CD4-positive, alpha-beta T cell treated with Interleukin-17A for 4 hours (primary cell): ENCODE measurements at places on chromosomes 5 and 9.

DNA sequence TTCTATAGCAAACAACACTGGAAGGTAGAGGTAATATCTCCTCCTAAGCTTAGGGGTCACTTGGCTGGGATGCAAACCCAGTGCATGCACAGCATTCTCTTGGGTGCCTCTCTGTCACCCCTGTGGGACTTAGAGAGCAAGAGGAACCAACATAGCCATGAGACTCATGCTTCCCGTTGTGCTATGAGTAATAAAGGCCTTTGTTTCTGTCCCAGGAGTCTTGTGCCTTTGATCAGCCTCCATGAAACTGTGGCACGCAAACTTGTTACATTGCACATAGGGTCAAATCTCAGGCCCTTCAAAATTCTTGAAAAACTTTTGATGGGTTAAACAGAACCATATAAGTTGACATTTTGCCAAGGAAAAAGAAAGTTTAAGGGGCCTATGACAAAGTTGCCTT lies 272.8 kb downstream of the TAF11L14 start:
- no peak for DNase-seq

- DNase-seq: no peak
Observed at GRCh38 chr5:173715607-173716006, 99.2 kb upstream of the BOD1 start.

DNA sequence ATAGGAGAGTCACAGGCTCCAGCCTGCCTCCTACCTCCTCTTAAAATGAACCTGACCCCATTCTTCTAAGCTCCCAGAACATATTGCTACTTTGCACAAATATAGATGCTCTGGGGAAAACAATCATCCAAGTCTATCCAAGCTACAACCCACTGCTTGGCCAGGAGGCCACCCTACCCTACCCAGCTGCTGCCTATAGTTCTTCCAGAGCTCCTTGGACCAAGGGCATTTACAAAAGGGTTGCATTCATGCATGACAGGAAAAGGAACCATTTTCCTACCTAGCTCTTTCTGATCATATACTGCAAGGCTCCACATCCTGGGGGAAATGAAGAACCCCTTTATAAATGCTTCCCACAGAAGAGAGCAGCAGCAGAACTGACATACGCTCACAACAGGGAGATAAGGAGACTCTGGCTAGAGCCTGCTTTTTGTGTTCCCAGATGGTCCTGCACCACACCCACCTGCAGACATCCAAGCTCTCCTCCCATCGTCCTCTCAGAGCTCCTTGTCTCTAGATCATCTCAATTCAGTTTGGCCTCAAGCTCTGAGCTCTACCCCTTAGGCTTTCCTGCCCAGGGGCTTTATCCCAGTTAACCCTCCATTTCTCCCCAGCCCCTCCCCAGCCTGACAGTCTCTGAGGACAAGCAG lies 185.5 kb downstream of the SPOCK1 start:
- DNase-seq: no peak

GRCh38 chr5:63053019-63053638 lies 474.5 kb downstream of the LRRC70 start:
- no peak for DNase-seq
